Midbrain (tissue), 1 donor: ENCODE measurements at places on chromosomes 11 and 22.

GRCh38 chr11:35090125-35090524, 48.8 kb upstream of the CD44 start:
- DNase-seq: no peak

DNA sequence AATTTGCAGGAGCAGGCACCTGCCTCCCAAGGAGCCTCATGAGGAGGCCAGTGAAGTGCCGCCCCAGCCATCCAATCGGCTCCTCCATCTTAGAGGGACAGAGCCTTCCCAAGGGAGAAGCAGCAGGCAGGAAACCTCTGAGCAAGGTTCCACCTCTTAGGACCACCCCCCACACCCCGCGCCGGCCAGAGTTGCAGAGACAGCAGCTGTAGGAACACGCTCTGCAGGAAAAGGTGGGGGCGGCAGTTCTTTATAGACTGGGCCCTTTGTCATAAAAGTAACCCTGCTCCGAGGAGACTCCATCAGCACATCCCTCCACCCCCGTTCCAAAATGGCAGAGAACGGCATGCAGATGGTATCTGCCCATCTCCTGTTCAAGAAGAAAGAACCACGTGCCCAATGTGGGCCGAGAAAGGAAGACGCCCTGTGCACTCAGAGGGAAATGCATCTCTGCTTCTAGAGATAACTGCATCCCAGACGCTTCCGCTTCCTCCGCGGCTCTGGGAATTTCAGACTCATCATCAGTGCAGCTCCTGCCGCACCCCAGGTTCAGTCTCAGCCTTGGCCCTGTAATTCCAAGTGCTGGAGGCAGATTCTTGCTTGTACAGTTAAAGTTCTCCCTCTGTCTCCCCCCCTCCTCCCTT, 98.5 kb downstream of the SPATA19 start:
- DNase-seq: no peak

DNA sequence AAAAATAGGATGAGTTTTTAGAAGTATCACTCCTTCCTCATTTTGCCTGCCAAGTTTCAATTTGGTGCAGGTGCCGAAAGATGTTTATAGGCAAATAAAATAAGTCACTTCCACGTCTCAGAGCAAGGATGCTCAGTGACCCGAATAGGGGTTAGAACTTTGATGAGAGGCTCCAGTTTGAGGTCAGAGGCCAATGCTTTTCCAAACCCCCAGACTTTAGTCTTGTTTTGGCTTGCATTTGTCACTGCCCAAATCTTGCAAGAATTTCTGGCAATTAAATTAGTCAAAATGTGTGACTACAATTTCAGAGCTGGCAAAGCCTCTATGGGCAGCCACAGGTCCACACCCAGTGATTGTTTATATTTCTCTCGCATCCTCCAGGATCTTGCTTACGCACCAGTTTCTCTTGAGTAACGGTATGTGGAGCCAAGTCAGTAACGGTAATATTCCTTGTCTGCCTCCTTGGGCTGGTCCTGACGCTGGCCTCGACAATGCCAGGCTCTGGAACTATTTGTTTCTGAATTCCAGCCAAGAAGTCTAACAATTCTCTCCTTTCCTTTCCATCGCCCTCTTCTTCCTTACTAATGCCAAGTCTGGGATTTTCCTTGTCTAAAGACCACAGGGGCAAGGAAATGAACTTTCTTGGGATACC, 9.9 kb upstream of the NUP160 start:
- DNase-seq: no peak

DNA sequence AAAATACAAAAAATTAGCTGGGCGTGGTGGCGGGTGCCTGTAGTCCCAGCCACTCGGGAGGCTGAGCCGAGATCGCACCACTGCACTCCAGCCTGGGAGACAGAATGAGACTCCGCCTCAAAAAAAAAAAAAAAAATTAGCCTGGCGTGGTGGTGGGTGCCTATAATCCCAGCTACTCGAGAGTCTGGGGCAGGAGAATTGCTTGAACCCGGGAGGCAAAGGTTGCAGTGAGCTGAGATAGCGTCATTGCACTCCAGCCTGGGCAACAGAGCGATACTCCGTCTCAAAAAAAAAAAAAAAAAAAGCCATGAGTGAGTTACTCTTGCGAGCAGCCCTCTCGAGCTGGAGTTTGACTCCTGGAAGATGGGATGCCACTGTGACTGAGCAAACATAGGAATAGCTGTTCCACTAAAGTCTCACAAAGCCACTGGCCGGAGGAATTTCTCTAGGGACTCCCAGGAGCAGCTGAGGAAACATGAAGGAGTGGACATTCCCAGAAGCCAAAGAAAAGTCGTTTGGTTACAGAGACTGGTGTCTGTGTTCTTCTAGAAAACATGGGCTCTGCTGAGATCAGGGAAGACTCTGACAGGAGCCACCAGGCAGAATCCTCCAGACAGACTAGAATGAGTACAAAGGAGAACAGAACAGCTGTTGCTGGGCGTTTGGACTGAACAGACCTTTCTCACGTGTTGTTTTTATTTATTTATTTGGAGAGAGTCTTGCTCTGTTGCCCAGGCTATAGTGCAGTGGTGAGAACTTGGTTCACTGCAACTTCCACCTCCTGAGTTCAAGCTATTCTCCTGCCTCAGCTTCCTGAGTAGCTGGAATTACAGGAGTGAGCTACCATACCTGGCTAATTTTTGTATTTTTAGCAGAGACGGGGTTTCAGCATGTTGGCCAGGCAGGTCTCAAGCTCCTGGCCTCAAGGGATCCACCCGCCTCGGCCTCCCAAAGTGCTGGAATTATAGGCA, 32.4 kb upstream of the MYH9 start:
- no peak for DNase-seq

DNA sequence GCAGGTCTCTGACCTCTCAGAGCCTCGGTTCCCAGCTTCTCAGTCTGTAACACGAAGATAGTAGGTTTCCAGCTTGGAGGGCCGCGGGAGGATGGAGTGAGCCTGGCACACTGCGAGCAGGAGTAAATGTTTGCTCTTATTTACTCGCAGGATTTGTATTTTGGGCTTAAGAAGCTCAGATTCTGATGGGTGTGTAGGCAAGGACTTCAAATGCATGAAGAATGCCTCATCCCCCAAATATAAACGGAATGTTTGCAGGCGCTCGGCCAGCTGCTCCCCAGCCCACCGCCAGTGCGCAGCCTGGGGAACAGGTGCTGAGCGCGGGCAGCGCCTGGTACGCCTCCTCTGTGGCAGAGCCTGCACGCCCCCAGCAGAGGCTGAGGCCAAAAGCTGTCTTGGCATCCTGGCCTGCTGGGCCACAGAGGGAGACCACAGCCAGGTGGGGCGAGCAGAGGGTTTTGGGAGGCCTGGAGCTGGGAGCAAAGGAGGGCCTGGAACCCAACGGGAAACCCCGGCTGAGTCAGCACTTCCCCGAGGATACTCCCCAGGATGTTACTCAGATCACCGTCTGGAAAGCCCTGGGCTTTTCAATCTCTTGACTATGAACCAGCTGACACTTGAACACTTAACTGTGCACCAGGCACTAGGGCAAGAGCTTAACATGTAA, 9.4 kb downstream of the EHD1 start:
- no peak for DNase-seq

- DNase-seq: no peak
These were observed 29.7 kb upstream of the GNB1L start for GRCh38 chr22:19884161-19884953.

DNA sequence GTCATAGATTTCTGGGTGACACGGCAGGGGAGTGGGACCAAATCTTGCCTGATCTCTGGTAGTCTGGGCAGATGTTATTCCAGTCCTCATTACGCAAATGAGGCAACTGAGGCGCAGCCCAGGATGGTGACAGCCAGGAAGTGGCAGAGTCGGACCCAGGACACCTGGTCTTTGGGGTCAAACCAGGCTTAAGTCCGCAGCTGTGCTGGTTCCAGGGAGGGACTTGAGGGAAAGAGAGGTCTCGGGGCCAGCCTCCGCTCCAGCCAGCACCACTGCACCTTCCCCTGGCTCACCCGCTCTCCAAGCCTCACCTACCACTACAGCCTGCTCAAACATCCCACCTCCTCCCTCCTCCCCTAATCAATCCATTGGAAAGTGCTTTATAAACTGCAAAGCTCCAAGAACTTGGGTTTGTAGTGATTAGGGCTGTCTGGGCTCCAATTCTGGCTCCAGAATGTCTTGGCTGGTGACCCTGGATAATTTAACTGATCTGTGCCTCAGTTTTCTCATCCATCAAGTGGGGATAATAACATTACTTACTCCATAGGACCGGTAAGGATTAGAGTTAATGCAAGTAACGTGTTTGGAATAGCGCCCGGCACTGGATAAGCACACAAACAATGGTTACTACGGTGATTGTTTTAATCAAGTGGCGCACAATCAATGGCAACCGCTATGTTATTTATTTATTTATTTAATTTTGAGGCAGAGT, 526 bp upstream of the PNPLA5 start:
- DNase-seq: no peak

- DNase-seq: no peak
These were observed 20.7 kb downstream of the KRTAP5-5 start for GRCh38 chr11:1650034-1650917.

GRCh38 chr11:3635641-3636375, 6.0 kb downstream of the ART5 start:
- DNase-seq: no peak

DNA sequence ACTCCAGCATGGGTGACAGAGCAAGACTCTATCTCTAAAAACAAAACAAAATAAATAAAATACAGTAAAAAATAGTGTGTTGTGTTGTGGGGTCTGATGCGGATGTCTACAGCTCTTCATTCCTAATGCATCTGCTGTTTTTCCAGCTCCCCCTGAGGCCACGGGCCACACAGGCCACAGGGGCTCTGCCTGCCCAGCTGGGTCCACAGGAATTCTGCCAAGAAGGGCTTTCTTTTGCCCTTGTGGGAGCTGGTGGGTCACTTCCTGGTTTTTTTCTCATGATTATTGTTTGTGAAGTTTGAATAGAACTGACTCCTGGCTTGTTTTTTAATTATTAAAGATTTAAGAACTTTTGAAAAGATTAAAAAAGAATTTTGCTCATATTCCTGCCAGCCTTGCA, 67.4 kb upstream of the CLDN5 start:
- DNase-seq: no peak

DNA sequence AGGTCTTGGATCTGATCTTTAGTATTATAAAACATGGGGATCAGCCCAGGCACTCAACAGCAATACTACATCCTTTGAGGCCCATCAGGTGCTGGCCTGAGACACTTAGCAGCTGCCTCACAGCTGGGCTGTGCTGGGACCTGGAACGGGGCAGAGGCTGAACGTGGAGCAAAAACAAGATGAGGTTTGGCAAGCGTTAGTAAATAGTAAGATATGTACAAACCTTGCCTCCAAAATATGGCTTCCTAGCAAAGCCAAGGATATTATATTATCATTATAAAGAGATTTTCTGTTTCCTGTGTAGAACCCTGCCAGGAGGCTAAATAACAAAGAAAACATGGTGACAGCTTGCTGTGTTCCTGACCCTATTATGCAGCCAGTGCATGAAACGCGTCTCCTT, 60.0 kb upstream of the SPON1 start:
- no peak for DNase-seq

DNA sequence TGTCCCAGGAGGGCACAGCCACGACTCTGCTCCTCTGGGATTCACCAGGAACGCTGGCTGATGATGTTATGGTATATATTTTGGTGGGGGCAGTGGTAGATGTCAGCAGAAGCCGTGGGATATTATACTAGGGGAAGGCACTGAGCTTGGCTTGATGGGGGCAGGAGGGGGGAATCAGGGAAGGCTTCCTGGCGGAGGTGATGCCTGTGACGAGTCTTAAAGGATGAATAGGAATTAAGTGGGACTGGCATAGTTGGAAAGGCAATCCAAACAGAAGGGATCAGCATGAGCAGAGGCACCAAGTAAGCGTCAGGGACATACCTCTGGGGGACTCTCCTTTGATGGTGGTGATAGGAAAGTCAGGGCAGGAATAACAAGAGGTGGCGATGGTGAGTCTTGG, 47.6 kb downstream of the TP53I11 start:
- no peak for DNase-seq

- no peak for DNase-seq
These were observed 2.1 kb downstream of the PNPLA3 start for GRCh38 chr22:43925433-43926348.

DNA sequence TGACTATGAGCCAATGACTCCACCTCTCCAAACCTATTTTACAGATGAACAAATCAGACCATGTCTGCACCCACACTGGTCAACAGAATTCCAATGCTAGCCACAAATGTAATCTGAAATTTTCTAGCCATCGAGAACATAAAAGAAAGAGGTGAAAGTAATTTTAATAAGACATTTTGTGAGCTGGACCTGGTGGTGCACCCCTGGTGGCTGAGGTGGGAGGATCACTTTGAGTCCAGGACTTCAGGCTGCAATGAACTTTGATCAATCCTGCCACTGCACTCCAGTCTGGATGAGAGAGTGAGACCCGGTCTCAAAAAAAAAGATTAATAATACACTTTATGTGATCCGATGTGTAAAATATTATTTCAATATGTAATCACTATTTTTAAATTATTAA, 9.4 kb upstream of the RNF185 start:
- no peak for DNase-seq

DNA sequence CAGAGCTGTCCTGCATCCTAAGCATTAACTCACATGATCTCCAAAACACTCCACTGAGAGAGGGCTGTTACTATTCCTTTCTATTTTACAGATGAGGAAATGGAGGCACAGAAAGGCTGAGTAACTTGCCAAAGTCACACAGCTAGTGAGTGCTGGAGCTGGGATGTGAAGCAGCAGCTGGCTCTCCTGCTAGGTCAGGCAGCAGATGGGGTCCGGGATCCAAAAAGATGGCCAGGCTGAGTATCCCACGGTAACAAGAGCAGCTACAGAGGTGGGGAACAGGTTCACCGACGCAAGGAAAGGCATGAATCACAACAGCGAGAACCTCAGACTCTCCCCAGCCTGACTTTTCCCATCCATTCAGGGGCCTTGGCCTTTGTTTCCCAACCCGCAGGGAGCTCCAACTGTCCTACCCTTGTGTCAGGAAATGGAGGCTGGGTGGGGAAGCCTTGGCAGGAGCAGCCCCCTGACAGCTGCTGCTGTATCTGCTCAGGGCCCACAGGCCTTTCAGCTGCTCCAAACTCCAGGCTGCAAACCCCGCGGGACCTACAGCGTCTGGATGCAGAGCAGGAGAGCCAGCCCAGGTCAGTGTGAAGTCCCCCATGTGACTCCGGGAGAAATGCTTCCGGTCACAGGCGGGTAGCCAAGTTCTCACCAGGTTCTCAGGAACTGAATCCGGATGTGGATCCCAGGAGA, 29.5 kb downstream of the DKK3 start:
- DNase-seq: no peak

DNA sequence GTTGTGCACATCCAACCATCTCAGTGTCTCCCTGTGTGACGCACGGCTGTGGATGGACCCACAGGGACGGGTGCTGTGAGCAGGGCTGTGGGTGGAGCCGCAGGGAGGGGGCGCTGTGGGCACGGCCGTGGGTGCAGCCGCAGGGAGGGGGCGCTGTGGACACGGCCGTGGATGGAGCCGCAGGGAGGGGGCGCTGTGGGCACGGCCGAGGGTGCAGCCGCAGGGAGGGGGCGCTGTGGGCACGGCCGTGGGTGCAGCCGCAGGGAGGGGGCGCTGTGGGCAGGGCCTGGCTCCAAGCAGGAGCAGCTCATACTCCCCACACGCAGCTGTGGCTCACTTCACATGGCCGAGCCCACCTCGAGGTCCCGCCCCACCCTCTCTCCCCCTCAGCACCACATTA, 6.0 kb upstream of the MAPK11 start:
- DNase-seq: peak; percentile 87
